T-helper 17 cell (primary cell): ENCODE measurements at places on chromosomes 11 and 22.

DNA sequence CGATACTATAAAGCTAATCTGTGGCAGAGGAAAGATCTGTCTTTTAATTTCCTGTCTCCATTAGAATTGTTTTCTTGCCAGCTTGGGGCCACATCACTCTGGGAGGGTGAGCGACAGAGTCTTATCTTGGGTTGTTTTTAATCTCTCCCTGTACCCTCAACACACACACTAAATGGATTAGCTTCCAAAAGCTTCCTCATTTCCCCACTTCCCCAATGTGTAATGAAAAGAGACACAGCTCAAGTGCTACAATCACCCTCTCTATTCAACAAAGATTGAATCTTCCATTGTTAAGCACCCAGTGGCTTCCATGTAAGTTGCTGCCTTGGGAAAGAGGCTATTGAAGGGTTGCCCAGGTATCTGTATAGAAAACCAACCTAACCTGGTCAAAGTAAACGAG, 6.1 kb upstream of the ASCL3 start:
- no peaks in the 10 kb centered on the region for H3K27me3 ChIP-seq
- no peak overlapping the region for H3K4me3 ChIP-seq
- no peaks in the 10 kb centered on the region for H3K4me1 ChIP-seq
- H3K27ac ChIP-seq: no peak overlapping the region
- no peak for DNase-seq
- peaks cover 3% of the 10 kb centered on the region for H3K36me3 ChIP-seq

GRCh38 chr11:121802542-121802941, 313.5 kb downstream of the BLID start:
- no peak overlapping the region for H3K4me3 ChIP-seq
- H3K27ac ChIP-seq: no peak overlapping the region
- H3K36me3 ChIP-seq: no peaks in the 10 kb centered on the region
- DNase-seq: no peak

DNA sequence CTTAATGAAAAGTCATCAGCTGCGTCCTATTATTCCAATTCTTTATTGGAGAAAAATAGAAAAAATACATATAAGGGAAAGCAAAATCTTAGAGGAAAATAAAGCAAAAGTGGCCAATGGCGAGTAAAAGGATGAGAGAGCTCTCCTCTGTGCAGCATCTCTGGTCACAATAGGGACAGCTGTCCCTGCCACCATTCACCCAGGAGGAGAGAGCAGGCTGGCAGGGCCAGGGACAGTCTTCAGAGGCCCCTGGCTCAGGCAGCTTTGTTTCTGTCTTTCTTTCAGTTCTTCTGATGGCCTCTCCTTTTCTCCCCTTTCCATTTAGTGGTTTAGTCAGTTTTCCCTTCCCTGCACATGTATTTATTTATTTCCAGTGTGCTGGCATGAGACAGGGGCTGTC, 941.3 kb downstream of the NTM start:
- H3K27ac ChIP-seq: no peak overlapping the region
- peaks cover 4% of the 10 kb centered on the region for H3K4me1 ChIP-seq
- peaks cover 14% of the 10 kb centered on the region for H3K27me3 ChIP-seq
- H3K36me3 ChIP-seq: no peaks in the 10 kb centered on the region
- DNase-seq: no peak

GRCh38 chr11:119323532-119324033, 6.7 kb upstream of the MCAM start:
- H3K4me3 ChIP-seq: no peak overlapping the region
- peaks cover 3% of the 10 kb centered on the region for H3K36me3 ChIP-seq
- H3K27ac ChIP-seq: no peak overlapping the region
- peaks cover 5% of the 10 kb centered on the region for H3K27me3 ChIP-seq
- DNase-seq: peak; percentile 60

- H3K4me1 ChIP-seq: peaks cover 10% of the 10 kb centered on the region
- peak overlapping the region; percentile 6 for H3K27ac ChIP-seq
- no peak overlapping the region for H3K4me3 ChIP-seq
- peaks cover 72% of the 10 kb centered on the region for H3K27me3 ChIP-seq
- no peak for DNase-seq
Observed at GRCh38 chr11:17414317-17414737, 25.9 kb upstream of the KCNJ11 start.

GRCh38 chr22:42217019-42217751, 53.3 kb downstream of the TCF20 start:
- no peaks in the 10 kb centered on the region for H3K36me3 ChIP-seq
- no peaks in the 10 kb centered on the region for H3K27me3 ChIP-seq
- peak overlapping the region; percentile 97 for H3K27ac ChIP-seq
- no peak for DNase-seq
- H3K4me3 ChIP-seq: peak overlapping the region; percentile 84

GRCh38 chr11:92846491-92847125, 122.8 kb upstream of the MTNR1B start:
- no peak for DNase-seq
- H3K4me1 ChIP-seq: no peaks in the 10 kb centered on the region
- H3K36me3 ChIP-seq: no peaks in the 10 kb centered on the region
- H3K27ac ChIP-seq: no peak overlapping the region

- H3K27me3 ChIP-seq: no peaks in the 10 kb centered on the region
- no peak overlapping the region for H3K4me3 ChIP-seq
- no peak for DNase-seq
- H3K4me1 ChIP-seq: peaks cover 9% of the 10 kb centered on the region
- H3K27ac ChIP-seq: no peak overlapping the region
- no peaks in the 10 kb centered on the region for H3K36me3 ChIP-seq
Observed at GRCh38 chr11:78371221-78371891, 46.3 kb downstream of the GAB2 start.

DNA sequence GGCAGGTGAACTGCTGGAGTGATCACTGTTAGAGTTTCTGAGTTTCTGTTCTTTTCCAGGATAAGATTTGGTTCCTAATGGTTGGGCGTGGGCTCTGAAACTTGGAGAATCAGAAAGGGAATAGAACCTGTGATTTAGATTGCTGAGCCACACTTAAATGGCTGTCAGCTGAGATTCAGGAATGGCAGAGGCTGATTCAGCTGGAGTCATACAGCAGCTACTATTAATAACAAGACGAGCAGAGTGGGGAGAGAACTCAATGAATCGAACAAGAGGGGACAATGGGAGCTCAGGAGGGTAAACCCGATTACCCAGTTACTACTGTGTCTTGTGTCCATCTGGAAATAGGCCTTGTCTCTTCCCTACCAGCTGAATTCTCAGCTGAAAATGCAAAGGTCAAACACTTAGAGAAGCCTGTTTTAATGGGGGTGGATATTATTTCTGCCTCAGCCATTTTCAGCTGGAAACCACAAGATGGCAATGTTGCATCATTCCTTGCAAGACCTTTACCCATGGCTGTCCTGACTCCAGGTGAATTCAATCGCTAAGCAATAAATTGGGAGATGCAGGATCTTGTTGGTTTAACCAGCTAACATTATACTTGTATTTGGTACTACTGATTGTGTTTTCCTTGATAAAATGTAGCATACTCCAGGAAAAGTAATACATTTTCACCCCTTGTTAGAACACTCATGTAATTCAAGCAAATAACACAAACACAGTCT, 104.5 kb upstream of the RAG2 start:
- peaks cover 60% of the 10 kb centered on the region for H3K27me3 ChIP-seq
- no peaks in the 10 kb centered on the region for H3K36me3 ChIP-seq
- DNase-seq: no peak

- peaks cover 7% of the 10 kb centered on the region for H3K27me3 ChIP-seq
- DNase-seq: no peak
- no peak overlapping the region for H3K27ac ChIP-seq
- H3K4me1 ChIP-seq: no peaks in the 10 kb centered on the region
- no peak overlapping the region for H3K4me3 ChIP-seq
Observed at GRCh38 chr11:102883141-102883540, 8.4 kb upstream of the MMP12 start.

GRCh38 chr11:68963779-68964178, 17.0 kb downstream of the MRGPRD start:
- peaks cover 17% of the 10 kb centered on the region for H3K27me3 ChIP-seq
- no peak overlapping the region for H3K4me3 ChIP-seq
- peaks cover 2% of the 10 kb centered on the region for H3K36me3 ChIP-seq
- no peak for DNase-seq

- H3K36me3 ChIP-seq: no peaks in the 10 kb centered on the region
- H3K4me3 ChIP-seq: no peak overlapping the region
- DNase-seq: no peak
- H3K27me3 ChIP-seq: peaks cover 29% of the 10 kb centered on the region
Observed at GRCh38 chr11:67600324-67601029, 6.3 kb upstream of the NDUFV1 start.
